GM06990 (cell line): ENCODE measurements at places on chromosomes 6 and 20.
A peak's percentile ranks its signal among the peaks of the same experiment; 100 is the strongest.

DNA sequence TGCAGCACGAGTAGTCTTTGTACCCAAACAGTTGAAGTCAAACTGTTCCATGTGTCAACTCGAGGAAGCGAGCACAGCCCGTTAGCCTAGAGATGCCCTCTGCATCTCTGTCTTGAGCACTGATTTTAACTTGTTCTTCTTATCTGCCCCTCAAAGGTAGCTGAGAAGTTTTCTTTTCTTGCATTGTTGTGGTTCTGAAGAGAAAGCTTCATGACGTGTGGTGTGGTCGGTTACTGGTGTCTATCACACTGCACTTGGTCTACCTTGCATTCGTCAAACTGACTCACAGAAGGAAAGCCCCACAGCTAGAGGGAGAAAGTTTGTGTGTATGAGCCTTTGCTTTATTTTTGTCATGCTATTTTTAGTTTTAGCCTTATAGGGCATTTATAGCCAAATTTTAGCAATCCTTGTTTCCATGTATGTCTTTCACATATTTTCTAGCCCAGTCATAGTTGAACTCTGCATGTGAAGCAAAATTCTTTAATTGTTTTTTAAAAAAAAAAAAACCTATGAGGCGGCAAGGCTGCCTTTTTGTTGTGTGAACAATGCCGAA lies 115.1 kb downstream of the JAG1 start:
- peak; percentile 45 for DNase-seq

DNA sequence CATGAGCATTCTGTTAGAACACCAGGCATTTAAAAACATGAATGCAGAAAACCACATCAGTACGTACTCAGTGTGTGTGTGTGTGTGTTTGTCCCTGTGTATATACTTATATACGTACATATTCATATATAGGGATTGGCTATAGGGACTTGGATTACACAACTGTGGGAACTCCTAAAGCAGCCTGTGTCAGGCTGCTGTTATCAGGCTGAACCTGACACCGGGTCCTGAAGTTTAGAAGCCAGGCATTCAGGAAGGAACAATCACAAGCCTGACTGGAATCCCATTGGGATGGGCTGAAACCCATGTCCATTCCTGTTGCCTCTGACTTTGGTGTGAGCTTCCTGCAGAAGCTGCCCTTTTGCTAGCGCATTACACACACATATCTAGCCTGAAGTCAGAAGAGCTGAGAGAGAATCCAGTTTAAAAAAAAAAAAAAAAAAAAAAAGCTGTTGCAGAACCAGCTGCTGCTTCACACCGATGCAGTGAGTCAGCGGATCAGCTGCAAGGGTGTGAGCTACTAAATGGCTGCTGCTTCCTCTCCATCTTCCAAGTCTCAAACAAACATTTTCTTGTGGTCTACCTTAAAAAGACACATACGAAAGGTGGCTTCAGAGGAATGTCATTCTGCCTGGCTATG lies 348.1 kb downstream of the THBS2 start:
- DNase-seq, result no peak

DNA sequence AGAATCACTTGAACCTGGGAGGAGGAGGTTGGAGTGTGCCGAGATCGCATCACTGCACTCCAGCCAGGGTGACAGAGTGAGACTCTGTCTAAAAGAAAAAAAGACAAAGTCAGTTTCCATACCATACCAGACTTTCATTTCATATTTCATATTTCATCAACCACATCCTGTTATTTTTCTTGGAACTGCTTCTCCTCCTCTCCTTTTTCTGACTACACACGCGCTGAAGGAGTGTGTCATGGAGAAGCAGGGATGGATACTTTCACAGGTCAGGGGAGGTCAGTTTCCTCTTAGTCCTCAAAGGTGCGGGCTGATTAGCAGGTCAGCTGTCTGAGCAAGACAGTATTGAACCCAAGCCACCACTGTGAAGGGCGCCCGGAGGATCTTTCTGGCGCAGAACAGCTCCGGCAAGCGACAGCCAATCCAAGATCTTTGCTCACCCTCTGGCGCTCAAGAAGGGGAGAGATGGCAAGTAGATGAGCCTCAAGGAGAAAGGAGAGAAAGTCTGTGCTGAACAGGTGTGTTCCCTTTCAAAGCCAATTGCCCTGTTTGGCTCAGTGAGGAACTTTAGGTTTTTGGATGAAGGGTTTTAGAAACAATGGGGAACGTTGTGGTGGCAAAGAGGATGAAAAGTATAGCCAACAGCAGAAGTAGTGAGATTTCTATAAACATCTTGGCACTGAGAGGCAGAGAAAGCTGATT lies 18.9 kb upstream of the SYNJ2 start:
- no peak for DNase-seq

- DNase-seq, result no peak
These were observed 73.7 kb downstream of the RPP40 start for GRCh38 chr6:4930025-4930691.

DNA sequence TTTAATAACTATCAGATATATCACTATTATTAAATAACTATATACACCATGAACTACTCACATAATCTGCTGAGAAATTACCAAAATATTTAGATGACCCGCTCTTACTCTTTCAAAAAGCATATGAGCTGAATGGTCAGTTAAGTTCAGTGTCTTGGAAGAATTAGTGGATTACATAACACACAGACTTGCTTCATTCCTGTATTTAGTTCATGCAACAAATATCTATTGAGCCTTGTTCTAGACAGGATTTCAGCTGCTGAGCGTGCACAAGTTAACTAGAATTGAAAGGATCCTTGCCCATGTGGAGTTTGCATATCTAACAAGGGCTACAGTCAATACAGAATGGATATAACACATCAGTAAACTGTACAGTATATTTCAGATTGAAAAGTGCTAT lies 566.2 kb downstream of the CBLN4 start:
- DNase-seq, result no peak

DNA sequence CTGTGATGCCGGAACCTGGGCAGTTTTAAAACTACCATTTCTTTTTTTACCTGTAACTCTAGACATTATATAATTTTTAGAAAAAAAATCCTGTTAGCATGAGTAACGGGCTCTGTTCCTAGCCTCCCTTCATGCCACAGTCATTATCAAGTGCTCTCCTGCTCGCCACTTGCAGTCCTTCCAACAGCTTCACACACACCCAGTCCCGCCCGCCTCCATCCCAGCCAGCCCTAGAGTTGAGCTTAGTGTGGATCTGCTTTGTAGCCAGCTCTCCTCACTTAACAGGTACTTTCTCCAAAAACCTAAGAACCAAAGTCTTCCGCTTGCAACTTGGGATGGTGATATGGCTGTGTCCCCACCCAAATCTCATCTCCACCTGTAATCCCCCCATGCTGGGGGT lies 51.5 kb downstream of the EZR start:
- no peak for DNase-seq

DNA sequence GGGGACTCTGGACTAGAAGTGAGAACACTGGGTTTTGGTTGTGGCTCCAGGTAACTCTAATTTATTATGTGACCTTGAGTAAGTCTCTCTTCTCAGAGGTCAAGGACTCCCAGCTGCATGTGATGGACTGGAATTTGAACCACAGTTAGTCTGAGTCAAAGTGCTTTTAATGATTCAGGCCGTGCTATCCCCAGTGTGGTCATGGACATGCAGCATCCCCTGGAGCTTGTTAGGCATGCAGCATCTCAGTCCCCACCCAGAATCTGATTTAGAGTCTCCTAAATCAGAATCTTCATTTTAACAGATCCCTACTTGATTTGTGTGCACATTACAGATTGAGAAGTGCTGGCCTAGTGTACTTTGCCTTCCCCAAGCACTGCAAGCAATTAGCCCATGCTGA lies 74.2 kb downstream of the TOX2 start:
- no peak for DNase-seq

- DNase-seq, result no peak
These were observed 553.9 kb downstream of the PTPRT start for GRCh38 chr20:42635699-42636411.

DNA sequence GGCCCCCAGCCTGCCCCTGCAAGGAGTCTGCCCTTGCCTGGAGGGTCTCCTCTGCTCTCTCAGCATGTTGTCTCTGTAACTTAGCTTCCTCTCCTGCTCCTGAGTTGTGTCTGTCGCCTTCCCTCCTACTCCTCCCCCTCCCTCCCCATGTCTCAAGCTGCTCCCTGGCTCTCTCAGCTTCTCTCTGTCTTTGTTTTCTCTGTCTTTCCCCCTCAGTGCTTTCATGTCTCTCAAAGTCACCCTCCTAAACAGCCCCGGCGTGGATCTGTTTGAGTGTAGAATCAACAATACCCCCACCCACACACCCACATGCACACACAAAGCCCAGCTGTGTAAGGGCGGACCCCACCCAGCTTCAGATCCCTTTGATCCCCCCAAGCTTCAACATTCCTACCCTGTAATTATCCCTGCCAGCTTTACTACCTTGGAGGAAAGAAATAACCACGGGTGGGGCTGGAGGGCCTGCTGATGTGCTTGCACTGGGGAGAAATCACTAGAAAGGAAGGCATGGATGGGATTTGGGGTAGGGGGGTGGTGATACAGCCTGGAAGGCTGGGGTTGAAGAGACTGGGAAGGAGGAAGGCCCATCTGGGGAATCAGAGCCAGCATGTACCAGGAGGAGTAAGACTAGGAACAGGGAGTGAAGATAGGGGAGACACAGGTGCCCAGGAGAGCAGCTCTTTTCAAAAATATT lies 1.0 kb upstream of the LY6G6D start:
- no peak for DNase-seq

GRCh38 chr6:40386200-40386599 lies 201.0 kb downstream of the LRFN2 start:
- DNase-seq, result no peak

DNA sequence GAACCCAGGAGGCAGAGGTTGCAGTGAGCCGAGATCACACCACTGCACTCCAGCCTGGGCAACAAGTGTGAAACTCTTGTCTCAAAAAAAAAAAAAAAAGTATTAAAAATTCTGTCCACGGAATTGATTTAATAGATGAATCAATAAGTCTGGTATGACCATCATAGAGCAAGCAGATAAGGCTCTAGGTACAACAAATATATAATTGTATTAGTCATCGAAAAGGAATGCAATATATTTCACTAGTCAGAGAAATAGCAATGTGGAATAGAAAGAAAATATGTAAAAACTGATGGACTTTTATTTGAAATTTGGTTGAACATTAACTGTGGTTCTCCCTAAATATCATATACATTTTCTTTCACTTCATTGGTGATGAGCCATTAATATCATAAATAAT lies 476.8 kb upstream of the AGPAT4 start:
- DNase-seq, result no peak

DNA sequence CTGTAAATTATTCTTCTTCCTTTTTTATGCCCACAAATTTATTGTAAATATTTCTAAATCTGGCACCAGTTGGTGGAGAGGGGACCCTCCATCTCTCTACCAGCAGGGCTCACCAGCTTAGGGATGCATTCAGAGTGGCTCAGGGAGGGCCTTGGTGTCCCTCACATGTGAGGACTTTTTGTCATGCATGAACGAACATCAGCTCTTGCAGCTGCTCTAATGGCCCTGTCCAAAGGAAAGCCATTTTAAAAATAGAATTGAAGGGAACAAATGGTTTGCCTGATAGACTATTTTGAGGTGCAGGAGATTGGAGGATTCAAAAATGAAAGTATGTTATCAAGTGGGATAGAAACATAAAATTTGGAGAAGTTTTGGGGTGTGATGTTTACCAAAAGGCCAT lies 37.5 kb upstream of the KLHL31 start:
- DNase-seq, result no peak

DNA sequence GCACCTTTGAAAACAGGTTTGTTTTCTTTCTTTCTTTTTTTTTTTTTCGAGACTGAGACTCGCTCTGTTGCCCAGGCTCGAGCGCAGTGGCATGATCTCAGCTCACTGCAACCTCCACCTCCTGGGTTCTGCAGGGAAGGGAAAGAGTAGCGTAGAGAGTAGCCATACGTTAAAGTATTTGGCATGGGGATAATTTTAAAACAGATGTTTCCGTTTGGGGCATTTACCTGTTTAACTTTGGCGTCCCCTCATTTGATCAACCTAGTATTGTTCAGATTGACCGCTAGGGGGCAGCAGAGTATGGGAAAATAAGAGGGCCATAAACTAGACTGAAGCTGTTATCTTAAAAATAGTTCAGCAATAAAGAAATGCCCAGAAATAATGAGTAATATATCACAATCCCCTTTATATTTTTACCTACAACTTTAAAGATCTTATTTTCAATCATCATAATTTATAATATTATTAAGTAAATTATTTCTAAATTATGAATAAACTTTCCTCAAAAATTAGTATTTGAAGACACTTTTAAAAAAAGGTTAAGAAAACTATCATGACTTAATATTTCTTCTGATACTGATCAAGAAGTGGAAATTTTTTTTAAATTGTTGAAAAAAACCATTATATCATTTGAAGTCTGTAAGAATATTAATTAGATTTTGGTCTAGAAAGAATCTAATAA lies 7.6 kb upstream of the TAAR9 start:
- DNase-seq, result no peak

DNA sequence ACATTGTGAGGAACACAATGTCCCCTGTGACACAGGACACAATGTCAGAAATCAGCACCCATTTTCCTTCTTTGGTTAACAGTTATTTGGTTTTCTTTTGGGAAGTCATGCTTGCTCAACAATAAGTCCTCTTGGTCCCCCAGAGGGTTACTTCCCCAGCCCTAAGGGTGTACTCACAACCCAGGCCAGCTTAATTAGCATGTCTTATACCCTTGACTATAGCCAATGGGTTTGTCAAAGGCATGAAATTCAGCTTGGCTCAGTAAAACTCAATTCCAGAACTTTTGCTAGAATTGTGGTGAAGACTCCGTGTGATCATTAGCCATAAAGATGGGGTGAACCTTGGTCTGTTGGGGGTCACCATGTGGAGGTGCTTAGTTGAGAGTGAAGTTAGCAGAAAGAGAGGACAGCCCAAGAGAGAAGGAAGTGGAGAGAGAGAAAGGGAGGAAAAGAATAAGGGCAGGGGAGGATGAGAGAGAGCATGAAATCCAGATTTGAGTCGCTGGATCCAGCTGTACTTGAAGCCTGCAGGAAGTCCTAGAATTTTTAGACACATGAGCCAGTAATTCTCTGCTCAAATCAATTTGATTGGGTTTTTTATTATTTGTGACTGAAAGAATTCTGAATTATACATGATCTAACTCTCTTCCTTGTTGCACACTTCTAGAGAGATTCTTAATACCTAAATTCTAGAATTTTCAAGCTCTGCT lies 321.3 kb upstream of the JAG1 start:
- DNase-seq, result no peak

DNA sequence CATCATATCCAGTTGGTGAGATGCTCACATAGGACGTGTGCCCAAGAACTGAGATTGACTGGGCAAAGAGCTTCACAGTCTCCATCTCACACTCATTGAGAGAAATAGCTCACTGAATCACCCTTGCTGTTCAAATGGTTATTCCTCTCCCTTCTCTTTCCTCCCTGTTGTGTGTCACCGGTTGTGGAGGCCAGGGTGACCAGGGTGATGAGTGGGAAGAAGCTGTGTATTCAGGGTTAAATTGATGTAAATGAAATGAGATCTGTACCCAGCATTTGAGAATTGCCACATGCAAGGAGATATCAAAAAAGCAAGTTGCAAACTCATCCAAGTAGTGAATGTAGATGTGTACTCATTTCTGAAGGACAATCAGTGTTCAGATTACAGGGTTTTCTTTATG lies 36.6 kb upstream of the VAPB start:
- DNase-seq, result no peak

- DNase-seq, result no peak
These were observed 19.3 kb downstream of the RAB22A start for GRCh38 chr20:58328836-58329235.

GRCh38 chr20:14568225-14568624 lies 230.8 kb upstream of the FLRT3 start:
- no peak for DNase-seq

- no peak for DNase-seq
These were observed 18.7 kb downstream of the TAF8 start for GRCh38 chr6:42068872-42069522.

- DNase-seq, result no peak
These were observed 394.6 kb downstream of the ZFAND3 start for GRCh38 chr6:38214159-38214558.

- DNase-seq, result peak; percentile 35
These were observed 3.1 kb downstream of the MMP9 start for GRCh38 chr20:46011631-46012482.
